ENCODE measurements at places on chromosomes 12 and 14.

GRCh38 chr12:17060260-17060659 lies 454.3 kb upstream of the LMO3 start:
- no peak for DNase-seq

DNA sequence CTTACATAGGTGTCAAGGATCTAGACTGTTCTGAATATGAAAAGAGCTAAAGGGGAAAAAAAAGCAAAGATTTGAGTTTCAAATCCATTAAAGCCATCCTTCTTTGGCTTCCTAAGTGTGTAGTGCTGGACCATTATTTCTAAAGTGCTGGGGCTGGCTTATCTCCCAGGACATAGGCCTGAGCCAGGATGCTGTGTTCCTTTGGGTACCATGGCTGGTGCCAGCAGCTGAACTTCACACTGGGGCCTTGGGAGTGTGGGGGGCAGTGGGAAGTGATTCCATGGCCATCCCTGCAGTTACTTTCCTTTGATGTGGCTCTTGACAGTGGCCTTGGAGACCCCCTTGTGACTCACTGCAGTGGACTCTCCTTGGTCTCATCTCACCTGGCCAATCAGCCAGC lies 20.8 kb downstream of the PRMT8 start:
- DNase-seq = no peak

DNA sequence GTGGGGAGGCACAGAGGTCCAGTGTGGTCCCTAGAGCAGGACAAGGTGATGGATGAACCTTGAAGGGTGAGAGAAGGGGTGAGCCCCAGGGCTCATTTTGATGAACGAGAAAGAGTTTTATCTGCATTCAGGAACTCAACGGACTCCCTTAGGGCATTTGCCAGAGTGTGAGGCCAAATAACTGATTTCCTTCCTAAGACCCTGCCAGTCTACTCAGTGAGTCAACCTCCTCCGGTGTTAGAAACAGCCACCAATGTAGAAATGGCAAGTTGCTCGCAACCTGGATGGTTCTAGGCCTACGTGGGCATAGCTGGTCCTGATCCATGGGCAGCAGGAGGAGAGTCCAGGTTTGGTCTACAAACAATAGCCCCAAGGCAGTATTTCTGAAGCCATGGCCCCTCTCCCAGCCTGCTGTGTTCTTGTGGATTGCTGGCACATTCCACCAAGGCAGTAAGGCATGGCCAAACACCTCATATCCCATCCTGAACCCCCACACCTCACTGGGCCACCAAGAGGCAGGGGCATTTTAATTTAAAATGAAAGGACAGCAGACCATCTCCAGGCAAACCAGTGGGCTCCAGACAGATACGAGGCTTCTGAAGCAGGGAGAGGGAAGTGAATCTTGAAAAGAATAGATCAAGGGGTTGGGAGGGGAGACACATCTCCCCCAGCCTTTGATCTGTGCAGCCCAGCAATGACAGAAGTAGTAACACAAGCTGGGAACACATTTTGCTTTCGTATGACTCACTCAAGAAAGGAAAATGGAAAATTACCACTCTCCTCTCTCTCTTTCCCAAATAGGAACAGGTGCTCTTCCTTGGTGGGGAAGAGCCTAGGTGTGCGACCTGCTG lies 25.4 kb upstream of the TESC start:
- peak; percentile 18 for DNase-seq

DNA sequence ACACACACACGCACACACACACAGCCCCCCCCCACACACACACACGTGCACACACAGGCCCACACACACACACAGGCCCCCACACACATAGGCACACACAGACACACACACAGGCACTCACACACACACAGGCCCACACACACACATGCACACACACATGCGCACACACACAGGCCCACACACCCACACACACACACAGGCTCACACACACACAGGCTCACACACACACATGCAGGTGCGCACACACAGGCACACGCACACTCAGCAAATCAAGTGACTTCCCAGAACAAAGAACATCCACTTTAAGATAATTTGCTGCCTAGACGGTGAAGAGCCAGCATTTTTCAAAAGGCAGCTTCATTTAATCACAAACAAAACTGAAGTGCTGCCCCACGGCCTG lies 78.5 kb upstream of the FBRSL1 start:
- no peak for DNase-seq

GRCh38 chr12:13146336-13146938 lies 43.0 kb upstream of the GSG1 start:
- no peak for DNase-seq

GRCh38 chr14:56085471-56085870 lies 32.7 kb upstream of the PELI2 start:
- DNase-seq = peak; percentile 5

- DNase-seq = no peak
Observed at GRCh38 chr14:77612011-77612620, 4.3 kb downstream of the SPTLC2 start.
